Stimulated activated CD4-positive, alpha-beta T cell treated with anti-CD3 and anti-CD28 coated beads, Interleukin-4, amount 100 ng/mL, for 24 hours (primary cell): ENCODE measurements at places on chromosomes 5 and 9.
A peak's percentile ranks its signal among the peaks of the same experiment; 100 is the strongest.

GRCh38 chr9:117839862-117840261 lies 135.7 kb downstream of the TLR4 start:
- no peak for DNase-seq

DNA sequence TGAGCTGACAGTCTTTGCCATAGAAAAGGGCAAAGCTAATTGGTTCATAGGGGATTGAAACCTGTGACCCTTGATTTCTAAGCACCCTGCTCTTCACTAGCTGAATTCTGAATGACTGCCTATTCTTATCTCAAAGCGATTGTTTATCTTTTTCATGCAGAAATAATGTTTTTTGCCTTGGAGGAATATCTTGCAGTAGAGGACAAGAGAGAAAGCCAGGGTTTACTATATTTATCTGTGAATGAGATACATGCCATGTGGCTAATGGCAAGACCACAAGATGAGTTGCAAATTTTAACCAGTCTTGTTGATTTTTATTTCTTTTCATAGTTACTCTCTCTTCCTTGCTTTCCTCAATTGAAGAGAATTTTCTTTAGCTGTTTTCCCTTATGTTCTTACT lies 185.0 kb downstream of the CNTLN start:
- DNase-seq: no peak

DNA sequence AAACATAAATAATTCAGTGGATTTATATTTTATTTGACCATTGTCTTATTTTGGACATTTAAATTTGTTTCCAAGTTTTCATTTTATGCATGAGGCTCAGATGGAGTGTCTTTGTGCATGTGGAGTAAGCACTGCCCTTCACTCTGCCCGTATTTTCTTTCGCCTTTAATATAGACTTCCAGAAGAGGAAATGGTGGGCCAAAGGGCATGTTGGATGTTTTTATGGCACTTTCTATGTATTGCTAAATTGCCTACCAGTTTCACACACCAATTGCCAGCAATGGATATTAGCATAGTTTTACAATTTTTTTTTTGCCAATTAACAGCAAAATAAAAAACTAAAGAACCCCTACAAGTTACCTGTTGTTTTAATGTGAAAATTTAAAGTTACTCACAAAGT lies 38.4 kb downstream of the ZSWIM6 start:
- no peak for DNase-seq

- DNase-seq: no peak
Observed at GRCh38 chr5:143398451-143399237, 4.8 kb downstream of the NR3C1 start.

- DNase-seq: peak; percentile 49
Observed at GRCh38 chr5:68315679-68316271, 100.2 kb downstream of the PIK3R1 start.

GRCh38 chr9:86557063-86557766 lies 203.0 kb upstream of the TUT7 start:
- no peak for DNase-seq

DNA sequence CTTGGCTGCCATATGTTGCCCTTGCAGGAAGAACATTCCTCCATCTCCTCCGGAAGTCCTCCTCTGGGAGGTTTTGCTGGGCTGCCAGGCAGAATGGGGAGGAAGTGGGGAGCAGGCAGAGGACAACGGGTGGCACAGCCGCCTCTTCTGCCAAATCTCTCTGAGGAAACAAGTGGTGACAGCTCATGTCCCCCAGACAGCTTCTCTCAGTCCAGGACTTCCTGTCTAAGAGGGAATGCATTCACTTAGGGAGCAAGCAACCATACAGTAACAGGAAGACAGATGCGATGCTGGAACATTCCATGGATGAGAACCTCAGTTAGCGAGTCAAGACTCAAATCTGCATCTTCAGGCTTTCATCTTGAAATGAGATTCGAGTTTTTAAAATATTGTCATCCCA lies 701.0 kb downstream of the SEMA5A start:
- no peak for DNase-seq

- no peak for DNase-seq
Observed at GRCh38 chr9:89465001-89465451, 32.9 kb downstream of the SEMA4D start.

DNA sequence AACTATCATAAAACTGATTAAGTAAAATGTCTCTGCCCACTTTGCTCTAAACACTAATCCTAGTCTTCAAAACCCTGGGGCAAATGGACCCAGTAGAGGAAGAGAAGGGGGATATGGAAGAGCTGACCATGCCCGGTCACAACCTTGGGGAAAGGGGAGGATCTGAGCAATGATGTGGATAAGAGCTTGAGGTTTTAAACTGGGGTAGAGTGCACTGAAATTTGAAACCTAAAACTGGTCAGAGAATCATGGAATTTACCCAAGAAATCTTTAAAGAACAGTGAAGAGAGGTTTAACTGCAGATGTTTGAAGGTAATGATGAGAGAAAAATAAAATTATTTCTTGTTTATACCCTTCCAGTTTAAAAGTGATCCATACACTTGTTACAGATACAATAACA lies 110.8 kb downstream of the MRPS30 start:
- no peak for DNase-seq

DNA sequence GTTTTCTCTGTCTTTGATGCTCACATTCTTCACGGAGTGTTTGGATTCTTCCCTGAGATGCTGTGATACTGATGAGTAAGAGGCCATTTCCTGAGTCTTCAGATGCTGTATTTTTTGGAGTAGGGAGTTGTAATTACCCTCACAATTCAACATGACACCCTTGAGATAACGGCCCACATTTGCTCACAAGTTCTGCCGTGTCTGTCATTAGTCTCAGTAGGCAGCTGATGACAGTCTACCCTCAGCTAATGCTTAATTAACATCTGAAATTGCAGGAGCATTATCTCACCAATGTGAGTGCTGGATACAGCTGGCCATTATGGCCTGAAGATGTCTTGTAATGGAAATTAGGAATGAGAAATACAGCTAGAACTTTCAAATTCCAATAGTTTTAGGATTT lies 307.1 kb upstream of the ADCY2 start:
- no peak for DNase-seq

DNA sequence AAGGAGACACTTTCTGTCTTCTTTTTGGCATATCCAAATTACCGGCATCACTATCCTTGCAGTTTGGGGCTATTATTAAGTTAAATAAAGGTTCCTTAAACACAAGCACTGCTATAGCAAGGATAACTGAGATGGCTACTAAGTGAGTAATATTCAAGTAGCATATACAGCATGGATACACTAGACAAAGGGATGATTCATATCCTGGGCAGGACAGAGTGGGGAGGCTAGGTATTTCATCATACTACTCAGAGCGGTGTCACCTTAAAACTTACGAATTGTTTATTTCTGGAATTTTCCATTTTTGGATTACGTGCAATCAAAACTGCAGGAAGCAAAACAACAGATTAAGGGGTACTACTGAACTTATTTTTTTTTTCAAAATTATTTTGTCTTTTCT lies 54.1 kb downstream of the FER start:
- no peak for DNase-seq

DNA sequence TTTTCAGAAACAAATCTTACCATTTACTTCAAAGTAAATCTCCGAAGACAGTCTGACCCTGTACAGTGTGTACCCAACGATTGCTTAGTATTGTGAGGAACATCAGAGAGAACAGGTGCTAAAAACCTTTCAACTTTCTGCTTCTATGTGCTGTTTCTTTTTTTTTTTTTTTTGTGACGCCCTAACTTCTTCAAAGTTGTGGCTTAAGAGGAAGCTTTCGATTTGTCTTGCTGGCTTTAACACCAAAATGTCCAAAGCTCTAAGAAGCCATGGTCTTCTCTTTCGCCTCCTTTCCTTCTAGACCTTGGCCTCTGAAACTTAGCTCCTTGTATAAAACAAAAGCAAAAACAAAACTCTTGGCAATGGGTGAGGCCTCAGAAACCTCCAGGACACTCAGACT lies 1.2 kb downstream of the TNFSF8 start:
- no peak for DNase-seq

DNA sequence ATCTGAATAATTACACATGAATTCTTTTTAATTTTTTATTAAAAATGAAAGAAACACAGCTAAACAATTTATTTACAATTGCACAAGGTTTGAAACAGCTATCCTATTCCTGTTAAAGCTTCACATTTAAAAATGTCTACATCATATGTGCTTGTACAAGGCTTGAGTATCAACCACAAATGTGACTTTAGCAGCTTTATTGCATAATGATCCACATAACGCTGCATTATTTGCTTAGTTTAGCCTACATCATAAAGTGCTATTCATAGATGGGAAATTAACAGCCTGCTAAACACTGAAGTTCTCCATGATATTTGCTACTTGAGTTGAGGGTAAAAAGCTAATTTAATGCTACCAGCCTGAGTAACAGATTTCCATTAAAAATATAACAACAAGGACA lies 45.0 kb downstream of the TRIM36 start:
- no peak for DNase-seq

GRCh38 chr5:172336264-172336663 lies 52.7 kb upstream of the UBTD2 start:
- DNase-seq: no peak

GRCh38 chr5:13766236-13766635 lies 178.3 kb downstream of the DNAH5 start:
- DNase-seq: no peak

- DNase-seq: no peak
Observed at GRCh38 chr5:118883362-118883761, 105.0 kb downstream of the DTWD2 start.

GRCh38 chr9:4828761-4829160 lies 36.0 kb downstream of the RCL1 start:
- no peak for DNase-seq

DNA sequence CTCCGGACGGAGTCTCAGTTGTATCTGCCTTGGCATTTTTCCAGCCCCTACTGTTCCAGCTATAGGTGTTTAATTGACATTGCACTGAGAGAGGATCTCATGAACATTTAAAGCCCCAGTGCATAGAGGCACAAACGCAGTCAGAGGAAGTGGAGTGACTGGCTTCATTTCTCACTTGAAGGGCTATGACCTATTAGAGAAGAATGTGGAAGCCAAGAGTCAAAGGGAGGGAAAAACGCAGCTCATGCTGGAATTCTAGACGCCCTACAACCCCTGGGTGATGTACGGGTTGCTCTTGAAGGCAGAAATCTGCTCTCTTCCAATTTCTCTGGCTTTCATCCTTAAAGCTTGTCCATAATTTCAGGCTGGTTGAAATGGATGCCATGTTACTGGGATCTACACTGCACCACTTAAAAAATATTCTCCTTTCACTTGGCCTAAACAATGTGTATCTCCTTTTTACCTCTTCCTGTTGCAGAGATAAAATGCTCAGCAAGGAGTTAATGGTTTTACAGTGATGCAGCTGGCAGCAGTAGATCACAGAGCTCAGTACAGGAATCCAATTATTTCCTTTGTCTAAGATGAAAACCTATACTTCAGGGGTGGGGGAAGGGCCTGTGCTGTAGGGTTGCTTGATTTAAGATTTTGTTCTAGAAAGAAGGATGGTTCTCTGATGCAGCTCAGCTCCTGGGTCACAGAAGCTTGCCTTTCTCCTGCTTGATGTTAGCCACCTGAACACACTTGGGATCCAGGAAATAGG lies 61.8 kb upstream of the MAMDC2 start:
- no peak for DNase-seq

GRCh38 chr9:127033061-127033460 lies 89.4 kb downstream of the ANGPTL2 start:
- DNase-seq: no peak

GRCh38 chr5:142522983-142523382 lies 162.9 kb downstream of the FGF1 start:
- no peak for DNase-seq

DNA sequence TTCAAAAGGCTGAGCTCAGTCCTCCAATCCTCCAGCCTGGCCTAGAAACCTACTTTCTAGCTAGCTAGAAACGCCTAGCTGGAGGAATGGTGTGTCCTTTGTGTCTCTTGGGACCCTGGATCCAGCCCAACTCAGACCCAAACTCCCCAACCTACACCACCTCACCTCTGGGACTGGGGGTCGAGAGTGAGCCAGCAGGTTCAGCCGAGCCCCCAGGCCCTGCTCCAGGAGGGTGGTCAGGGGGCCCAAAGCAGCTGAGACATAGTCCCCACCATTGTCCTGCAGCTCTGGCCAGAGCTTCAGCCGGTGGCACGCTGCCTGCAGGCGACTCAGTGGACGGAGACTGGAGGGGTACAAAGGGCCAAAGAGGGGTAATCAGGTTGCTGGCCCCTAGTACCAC lies 6.2 kb downstream of the NOL6 start:
- no peak for DNase-seq

DNA sequence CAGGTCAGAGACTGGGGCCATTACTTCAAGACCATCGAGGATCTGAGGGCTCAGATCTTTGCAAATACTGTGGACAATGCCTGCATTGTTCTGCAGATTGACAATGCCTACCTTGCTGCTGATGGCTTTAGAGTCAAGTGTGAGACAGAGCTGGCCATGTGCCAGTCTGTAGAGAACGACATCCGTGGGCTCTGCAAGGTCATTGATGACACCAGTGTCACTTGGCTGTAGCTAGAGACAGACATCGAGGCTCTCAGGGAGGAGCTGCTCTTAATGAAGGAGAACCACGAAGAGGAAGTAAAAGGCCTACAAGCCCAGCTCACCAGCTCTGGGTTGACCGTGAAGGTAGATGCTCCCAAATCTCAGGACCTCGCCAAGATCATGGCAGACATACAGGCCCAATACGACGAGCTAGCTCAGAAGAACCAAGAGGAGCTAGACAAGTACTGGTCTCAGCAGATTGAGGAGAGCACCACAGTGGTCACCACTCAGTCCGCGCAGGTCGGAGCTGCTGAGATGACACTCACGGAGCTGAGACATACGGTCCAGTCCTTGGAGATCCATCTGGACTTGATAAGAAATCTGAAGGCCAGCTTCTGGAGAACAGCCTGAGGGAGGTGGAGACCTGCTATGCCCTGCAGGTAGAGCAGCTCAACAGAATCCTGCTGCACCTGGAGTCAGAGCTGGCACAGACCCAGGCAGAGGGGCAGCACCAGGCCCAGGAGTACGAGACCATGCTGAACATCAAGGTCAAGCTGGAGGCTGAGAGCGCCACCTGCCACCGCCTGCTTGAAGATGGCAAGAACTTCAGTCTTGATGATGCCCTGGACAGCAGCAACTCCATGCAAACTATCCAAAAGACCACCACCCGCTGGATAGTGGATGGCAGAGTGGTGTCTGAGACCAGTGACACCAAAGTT lies 9.3 kb downstream of the NIPBL start:
- no peak for DNase-seq

- DNase-seq: no peak
Observed at GRCh38 chr5:124948754-124949275, 202.4 kb upstream of the ZNF608 start.

- DNase-seq: no peak
Observed at GRCh38 chr5:59863777-59864176, 29.7 kb downstream of the PDE4D start.

DNA sequence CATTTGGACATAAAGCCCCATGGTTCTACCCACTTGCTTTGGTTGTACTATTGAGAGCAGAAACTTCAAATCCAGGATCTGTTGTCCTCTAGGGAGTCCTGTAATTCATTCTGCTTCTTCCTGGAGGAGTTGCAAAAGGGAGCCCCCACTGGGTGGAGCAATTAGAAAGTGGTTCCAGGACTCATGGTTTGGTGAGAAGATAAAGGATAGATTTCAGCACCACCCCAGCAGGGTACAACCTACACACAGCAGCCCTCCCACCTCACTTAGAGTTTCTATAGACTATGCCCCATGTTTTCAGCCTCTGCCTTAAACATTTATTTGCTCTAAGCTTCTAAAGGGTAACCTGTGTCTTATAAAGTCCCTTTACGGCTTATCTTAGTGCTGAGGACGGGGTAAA lies 112.6 kb upstream of the ARRDC3 start:
- DNase-seq: no peak

GRCh38 chr5:53406630-53407316 lies 73.7 kb upstream of the FST start:
- DNase-seq: no peak

- no peak for DNase-seq
Observed at GRCh38 chr5:1545805-1546355, 22.1 kb upstream of the LPCAT1 start.
